ENCODE measurements at places on chromosomes 13 and 19. TPM values are rescaled to one million over a fixed set of nuclear protein-coding genes. Genes with fewer than 3 reads are reported as not detected.
A peak's percentile ranks its signal among the peaks of the same experiment; 100 is the strongest.

DNA sequence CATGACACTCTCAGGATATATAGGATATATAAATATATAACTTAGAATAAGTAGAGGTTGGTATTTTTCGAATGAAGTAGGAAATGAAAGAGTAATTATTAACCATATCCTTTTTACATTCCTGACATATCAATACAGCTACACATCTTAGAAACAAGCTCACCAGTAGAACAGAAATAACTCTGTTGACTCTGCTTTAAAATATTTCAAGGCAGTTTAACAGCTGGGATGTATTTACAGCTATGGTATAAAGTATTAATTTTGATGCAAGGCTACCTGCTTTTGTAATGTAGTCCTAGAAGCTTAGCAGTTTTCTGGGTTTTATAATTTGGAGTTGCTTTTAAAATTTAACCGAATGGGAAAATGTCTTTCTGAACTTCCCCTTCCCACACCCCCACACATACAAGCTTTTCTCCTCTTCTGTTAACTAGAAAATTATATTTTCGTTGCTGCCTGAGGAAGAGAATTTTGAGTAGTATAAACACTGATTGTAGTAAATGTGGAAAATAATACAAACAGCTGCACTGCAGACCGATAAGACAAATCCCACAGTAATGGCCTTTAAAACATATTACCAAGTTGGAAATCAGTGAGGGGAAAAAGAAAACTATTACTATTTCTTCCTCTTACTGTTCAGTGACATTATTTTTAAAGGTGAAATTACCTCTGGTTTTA is 147.7 kb downstream of the GGACT start:
- DNase-seq: peak; percentile 45
- H3K36me3 ChIP-seq: no peaks in the 10 kb centered on the region
- no peak overlapping the region for H3K4me3 ChIP-seq
- H3K27me3 ChIP-seq: no peaks in the 10 kb centered on the region

The NCCRP1 gene
- total RNA-seq: 22.7 TPM

- H3K4me1 ChIP-seq: peaks cover 31% of the 10 kb centered on the region
- H3K27ac ChIP-seq: 0 out of 2 replicates have a peak overlapping the region, but pooled peaks have one; percentile 7
- no peaks in the 10 kb centered on the region for H3K27me3 ChIP-seq
- peak; percentile 63 for DNase-seq
- no peaks in the 10 kb centered on the region for H3K36me3 ChIP-seq
These were observed 10.0 kb downstream of the NKPD1 start for GRCh38 chr19:45150751-45151281.

The CEACAM19 gene
- 8.0 TPM for total RNA-seq

The PCDH17 gene
- not detected for total RNA-seq

- peak overlapping the region; percentile 83 for H3K27ac ChIP-seq
- peak overlapping the region; percentile 62 for H3K4me3 ChIP-seq
- peak; percentile 92 for DNase-seq
- no peaks in the 10 kb centered on the region for H3K27me3 ChIP-seq
These were observed 10.1 kb downstream of the FOSB start for GRCh38 chr19:45477713-45478453.

The LILRA6 gene
- not detected for total RNA-seq

GRCh38 chr13:110499621-110500281 is 61.8 kb downstream of the RAB20 start:
- no peak overlapping the region for H3K4me3 ChIP-seq
- peaks cover 15% of the 10 kb centered on the region for H3K4me1 ChIP-seq
- H3K27me3 ChIP-seq: no peaks in the 10 kb centered on the region
- no peak for DNase-seq
- H3K36me3 ChIP-seq: no peaks in the 10 kb centered on the region

GRCh38 chr13:102917019-102917418 is 71.2 kb downstream of the ERCC5 start:
- peaks cover 27% of the 10 kb centered on the region for H3K4me1 ChIP-seq
- no peak overlapping the region for H3K27ac ChIP-seq
- no peaks in the 10 kb centered on the region for H3K27me3 ChIP-seq
- H3K36me3 ChIP-seq: no peaks in the 10 kb centered on the region

The SPINT2 gene
- total RNA-seq: 1,161 TPM

Data from PC-9 (cell line).